Omental fat pad (tissue), 4 donors: ENCODE measurements at places on chromosomes 1 and 21.

GRCh38 chr1:225934711-225935110 lies 6.3 kb downstream of the LEFTY2 start:
- no peak for DNase-seq

- no peak for DNase-seq
Measured at GRCh38 chr1:40901886-40902852, 40.0 kb upstream of the CITED4 start.

GRCh38 chr1:98388441-98388840 lies 273.1 kb upstream of the SNX7 start:
- DNase-seq = no peak

DNA sequence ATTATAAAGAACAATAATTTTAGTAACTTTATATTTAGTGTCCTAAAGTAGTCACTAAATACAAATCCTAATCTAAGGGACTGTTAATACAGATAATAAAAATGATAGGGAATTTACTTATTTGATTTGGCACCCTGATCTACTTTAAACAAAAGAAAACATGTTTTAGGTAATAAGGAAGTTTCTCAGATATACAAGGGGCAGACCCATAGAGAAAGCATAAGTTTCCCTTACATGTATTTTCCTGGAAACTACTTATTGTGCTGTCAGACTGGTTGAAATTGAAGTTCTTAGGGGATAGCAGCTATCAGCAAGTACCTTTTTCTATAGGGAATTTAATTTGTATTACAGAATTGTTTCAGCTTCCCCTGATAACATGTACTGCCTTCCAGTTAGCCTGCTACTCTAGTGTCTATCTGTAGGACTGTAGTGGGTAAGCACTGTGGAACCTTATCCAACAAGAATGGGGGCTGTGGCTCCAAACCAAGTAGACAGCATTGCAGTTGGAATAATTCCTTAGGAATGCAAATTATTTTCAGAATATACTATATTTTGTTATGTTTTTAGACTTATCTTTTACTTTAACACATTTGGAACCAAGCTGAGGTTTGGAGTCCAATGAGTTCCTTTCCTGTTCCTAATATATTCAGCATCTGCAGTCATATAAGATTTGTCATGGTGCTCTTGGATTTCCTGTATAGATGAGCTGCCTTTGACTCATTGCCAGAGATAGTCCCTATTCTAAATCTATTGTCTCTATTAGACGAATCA lies 14.7 kb downstream of the MSH4 start:
- no peak for DNase-seq

GRCh38 chr1:165114022-165114888 lies 242.3 kb downstream of the LMX1A start:
- DNase-seq = peak; percentile 59

GRCh38 chr1:85274969-85275453 lies 1.4 kb downstream of the BCL10 start:
- no peak for DNase-seq

DNA sequence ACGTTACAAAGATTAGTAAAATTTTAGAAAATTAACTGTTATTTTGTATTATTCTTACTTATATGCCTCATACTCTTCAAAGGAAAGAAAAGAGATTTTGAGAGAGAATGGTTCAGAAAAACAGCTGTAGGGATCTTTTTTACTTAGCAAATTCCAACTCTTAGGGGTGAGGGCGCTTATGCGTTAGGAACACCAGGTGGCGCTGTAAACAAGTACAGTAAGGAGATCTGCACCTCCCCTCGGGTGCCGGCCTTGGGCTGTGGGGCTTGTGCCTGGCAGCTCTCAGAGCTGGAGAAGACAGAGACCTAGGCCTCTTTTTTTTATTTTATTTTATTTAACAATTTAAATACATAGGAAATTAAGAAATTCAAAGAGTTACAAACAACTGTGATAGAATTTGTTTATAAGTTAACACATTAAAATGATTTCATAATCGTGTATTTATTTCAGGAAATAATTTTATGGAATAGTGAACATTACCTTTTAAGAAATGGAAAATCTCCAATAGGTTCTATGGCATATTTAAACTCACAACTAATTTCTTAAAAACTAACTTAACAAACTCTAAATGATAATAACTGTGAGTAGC lies 32.6 kb downstream of the UTP25 start:
- DNase-seq = peak; percentile 51

- DNase-seq = no peak
Measured at GRCh38 chr1:160877221-160877620, 7.8 kb downstream of the ITLN1 start.

GRCh38 chr1:175434283-175434860 lies 241.8 kb upstream of the KIAA0040 start:
- no peak for DNase-seq

DNA sequence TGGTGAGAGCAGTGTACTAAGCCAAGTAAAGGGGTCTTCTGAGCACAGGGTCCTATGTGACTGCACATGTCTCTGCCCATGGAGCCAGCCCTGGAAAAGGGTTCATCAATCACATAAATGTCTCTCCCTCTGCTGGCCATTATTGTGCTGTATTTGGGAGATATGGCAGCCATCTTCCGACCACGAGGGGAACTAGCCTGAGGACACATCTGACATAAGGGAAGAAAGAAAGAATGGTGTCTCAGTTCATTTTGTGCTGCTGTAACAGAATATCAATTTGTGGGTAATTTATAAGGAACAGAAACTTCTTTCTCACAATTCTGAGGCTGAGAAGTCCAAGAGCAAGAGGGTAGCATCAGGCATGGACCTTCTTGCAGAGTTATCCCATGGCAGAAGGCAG lies 55.1 kb upstream of the GJA5 start:
- DNase-seq = no peak

- DNase-seq = no peak
Measured at GRCh38 chr21:31414263-31415000, 70.4 kb upstream of the TIAM1 start.

DNA sequence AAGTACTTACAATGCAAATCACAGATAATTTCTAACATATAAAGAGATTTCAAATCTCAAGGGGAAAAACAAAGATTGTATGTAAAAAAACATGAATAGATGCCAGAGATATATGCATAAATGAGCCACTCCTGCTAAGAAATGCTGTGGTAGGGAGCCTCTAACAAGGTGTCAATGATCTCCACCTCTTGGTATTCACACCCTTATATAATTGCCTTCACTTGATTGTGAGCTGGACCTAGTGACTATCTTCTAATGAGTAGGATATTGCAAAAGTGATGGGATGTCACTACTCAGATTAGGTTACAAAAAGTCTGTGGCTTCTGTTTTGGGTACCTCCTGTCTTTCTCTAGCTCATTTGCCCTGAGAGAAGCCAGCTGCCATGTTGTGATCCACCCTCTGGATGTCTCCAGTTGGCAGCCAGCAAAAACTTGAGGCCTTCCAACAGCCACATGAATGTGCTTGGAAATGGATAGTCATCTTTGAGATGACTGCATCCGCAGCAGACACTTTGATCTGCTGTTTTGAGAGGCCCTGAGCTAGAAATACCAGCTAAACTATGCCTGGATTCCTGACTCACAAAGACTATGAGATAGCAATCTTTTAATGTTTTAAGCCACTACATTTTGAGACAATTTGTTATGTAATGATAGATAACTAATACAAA lies 196.1 kb upstream of the FGGY start:
- no peak for DNase-seq

DNA sequence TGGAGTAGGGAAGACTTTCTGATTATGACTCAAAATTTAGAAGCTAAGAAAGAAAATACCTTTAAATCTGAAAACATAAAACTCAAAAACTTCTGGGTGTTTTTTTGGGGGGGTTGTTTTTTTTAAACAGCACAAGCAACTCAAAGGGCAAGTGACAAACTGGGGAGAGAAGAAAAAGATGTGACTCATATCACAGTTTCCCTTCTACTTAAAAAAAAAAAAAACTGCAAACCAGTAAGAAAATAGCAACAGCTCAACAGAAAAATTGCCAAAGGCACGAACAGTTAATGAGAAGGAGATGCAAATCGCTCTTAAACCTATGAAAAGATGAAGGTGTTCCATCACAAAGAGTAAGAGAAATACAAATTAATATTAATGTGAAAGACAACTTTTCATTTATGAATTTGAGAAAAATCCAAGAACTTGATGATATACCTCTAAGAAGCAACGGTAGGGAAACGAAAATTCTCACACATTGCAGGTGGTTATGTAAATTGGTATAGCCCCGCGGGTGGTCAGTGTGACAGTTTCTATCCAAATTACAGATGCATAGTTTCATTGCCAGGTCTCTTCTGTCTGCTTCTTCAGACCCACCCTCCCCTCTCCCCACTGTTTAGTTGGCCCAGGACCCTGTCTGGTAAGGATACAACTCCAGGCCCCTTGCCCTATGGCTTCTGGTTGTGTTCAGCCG lies 9.0 kb downstream of the IFNAR2 start:
- DNase-seq = no peak

DNA sequence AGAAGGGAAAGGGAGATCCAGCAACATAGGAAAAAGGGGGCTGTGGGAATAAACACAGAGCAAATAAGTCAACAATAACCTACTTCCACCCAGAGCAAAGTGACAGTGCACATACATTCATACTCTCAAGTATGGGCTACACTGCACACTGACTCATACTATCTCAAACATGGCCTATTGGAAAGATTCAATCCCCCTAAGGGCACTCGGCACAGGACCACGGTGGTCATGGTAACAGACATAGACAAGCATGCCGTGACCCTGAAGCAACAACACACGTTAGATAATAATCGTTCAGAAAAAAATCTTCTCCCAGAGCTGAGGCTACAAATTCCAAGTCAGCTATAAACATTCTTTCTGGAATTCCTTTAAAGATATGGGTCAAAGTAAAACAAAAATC lies 16.8 kb upstream of the JAK1 start:
- DNase-seq = no peak

GRCh38 chr1:41006942-41007865 lies 14.3 kb downstream of the SLFNL1 start:
- no peak for DNase-seq
